NCI-H2081 treated with DMSO at 0.1 percent for 48 hours (cell line): ENCODE measurements at places on chromosomes 6 and 20.

- no peak for DNase-seq
Measured at GRCh38 chr6:43584892-43585570, 9.0 kb downstream of the POLH start.

DNA sequence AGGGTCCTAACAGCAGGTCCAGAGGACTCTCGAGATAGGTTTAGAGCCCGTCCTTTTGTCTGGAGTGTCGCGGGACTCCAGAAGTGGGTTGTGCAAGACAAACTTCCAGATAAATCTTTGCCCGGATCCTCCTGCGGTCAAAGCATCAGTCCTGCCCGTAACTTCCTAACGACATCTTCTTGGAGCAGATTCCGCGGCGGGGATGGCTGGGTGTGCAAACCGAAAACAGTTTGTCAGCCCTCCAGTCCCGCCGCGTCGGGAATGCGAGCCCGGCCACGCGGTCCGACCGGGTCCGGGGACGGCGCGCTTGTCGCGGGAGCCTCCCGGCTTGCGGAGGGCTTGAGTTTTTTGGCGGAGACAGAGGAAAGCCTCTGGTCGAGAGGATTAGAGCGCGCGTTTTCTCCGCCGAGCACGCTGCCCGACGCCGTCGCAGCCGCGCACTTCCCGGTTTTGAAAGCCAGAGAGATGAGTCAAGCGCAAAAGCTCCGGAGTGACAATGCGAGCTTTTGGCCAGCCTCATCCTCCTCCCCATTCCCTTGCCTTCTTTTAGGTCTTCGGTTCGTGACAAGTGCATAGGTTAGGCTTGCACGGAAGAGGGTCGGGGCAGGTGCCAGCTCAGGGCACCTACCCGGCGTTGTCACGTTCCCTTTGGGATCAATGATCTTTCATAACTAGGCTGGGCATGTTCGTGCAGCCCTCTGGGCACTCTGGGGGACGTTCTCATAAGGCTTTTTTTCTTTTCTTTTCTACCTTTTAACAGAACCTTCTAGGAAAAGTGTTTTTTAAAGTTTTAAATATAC lies 91.3 kb upstream of the PRDM1 start:
- no peak for DNase-seq

DNA sequence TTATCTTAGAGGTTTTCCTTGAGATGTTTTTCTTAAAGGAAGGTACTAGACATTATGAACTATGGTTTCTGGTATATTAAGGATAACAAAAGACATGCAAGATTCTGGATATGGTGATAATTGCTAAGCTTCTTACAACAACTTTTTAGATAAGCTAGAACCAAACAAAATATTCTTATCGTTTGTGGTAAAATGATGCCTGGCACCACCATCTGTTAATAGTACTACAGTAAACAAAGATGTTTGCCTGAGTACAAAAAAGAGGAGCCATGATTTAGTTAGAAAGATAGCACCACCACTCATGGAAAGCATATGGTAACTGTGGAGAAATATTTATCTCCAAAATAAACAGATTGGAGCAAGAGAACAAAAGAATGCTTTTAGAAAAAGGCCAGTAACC lies 747.3 kb downstream of the COL12A1 start:
- DNase-seq, result no peak

GRCh38 chr6:14353798-14354197 lies 236.2 kb downstream of the CD83 start:
- no peak for DNase-seq

- DNase-seq, result no peak
Measured at GRCh38 chr20:21053002-21053762, 53.0 kb downstream of the LINC00237 start.
